ENCODE measurements at places on chromosomes 1 and 21. TPM values are rescaled to one million over a fixed set of nuclear protein-coding genes. Genes with fewer than 3 reads are reported as not detected.

DNA sequence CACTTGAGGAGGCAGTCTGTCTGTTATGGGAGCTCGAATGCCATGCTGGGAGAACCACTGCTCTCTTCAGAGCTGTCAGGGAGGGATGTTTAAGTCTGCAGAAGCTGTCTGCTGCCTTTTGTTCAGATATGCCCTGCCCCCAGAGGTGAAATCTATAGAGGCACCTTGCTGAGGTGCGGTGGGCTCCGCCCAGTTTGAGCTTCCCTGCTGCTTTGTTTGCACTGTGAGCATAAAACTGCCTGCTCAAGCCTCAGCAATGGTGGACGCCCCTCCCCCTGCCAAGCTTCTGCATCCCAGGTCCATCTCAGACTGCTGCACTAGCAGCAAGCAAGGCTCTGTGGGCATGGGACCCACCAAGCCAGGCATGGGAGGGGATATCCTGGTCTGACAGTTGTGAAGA is 247.5 kb downstream of the LMX1A start:
- DNase-seq: no peak

DNA sequence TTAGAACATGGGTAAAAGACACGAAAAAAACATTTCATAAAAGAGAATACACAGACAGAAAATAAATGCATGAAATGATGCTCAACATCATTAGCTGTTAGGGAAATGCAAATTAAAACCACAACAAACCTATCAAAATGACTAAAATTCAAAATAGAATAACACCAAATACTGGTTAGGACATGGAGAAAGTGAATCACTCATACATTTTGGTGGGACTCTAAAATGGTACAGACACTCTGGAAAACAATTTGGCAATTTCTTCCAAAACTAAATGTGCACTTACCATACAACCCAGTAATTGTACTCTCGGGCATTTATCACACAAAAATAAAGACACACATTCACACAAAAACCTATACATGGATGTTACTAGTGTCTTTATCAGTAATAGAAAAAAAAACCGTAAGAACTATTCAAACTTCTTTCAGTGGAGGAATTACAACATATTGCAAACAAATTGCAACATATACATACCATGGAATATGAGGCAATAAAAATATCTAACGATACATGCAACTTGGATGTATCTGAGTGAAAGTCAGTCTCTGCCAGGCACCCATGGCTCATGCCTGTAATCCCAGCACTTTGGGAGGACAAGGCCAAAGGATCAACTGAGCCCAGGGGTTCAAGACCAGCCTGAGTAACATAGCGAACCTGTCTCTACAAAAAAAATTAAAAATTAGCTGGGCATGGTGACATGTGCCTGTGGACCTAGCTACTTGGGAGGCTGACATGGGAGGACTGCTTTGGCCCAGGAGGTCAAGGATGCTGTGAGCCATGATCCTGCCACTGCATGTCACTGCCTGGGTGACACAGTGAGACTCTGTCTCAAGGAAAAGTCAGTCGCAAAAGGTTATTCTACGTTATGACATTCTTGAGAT is 19.6 kb downstream of the HSF2BP start:
- no peak for DNase-seq

- no peak for DNase-seq
Observed at GRCh38 chr1:36481771-36482723, 666 bp downstream of the CSF3R start.

DNA sequence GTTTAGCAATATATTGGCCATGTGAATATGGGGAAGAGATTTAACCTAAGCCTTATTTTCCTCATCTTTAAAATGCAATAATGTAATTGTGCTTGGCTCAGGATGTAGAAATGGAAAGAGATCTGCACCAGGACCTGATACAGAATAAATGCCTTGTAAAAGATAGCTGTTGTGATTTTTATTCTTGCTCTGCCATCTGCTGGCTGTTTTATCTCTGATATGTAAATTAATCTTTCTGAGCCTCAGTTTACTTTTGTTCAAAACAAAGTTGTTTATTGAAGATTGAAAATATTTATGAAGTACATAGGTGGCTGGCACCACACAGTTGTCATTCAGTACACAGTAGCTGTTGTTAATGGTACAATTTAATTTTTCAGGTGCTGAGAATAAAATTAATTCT is 21.9 kb downstream of the ZYG11B start:
- no peak for DNase-seq

DNA sequence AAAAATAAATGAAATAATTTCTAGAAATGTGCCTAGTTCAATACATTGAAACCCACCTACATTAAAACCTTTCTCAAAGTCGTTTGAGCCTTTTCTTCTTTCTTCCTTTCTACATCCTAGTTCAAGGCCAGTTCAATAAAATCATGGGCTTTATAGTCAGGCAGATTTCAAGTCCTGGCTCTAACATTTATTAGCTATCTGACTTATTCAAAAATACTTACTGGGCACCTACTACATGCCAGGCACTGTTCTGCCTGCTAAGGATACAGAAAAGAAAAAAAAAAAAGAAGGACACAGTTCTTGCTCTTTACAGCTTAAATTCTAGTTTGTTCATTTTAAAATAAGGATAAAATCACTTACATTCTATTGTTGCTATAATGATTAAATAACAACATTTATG is 134.2 kb upstream of the FGGY start:
- DNase-seq: no peak

Gene PPFIA4
- 11.6 TPM for total RNA-seq

All from epithelial cell of proximal tubule (primary cell).